ENCODE measurements at places on chromosomes 3 and 15.

DNA sequence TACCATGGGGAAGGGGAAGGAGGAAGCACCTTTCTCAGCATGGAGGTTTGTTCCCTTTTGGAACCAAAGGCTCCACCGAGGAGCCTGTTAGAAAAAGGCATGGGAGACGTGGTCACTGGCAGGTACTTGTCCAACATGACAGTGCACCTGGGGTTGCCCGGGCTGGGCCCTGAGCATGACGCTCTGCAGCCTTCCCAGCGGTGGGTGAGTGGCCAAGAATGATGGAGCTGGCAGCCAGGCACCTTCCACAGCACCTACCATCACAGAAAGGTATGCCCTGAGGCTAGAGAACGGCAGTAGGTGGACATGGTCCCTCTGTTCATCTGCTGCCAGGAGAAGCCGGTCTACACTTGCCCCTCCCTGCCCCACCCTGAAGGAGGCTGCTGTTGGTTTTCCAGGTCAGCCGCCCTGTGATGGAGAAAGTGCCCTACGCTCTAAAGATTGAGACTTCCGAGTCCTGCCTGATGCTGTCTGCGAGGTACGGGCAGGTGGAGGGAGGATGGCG, 29.0 kb upstream of the NR2C2 start:
- DNase-seq = no peak

GRCh38 chr3:46114323-46114988, 87.2 kb upstream of the XCR1 start:
- DNase-seq = no peak

DNA sequence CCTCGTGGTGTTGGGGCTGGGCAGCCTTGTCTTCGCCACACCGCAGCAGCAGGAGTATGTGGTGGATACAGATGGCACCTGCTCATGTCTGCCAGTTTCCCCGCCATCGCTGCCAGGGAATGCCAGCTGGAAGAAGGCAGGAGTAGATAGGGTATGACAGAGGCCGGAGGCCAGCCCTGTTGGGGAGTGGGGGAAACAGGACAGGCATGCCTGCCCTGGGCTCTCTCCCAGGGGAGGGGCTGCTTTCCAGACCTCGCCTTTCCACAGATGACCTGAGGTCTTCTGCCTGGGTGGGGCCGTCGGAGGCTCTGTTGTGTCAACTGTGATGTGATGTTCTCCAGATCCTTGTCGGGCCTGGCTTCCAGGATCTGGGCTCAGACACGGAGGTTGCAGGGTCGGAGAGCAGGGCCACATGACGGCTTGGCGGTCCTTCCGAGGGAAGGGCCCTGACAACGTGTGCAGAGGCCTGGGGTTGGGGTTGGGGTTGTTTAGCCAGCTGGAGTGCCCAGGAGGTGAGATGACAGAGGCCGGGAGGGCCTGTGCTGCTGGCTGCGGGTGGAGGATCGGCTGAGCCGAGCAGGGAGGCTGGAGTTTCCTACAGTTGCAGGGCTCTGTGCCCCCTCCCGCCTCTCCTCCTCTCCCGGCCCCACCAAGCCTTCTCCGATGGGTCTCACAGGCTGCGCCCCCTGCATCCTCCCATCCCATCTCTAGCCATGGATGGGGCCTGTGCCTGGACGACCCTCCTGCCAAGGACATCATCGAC, 102.0 kb downstream of the TBC1D2B start:
- no peak for DNase-seq

DNA sequence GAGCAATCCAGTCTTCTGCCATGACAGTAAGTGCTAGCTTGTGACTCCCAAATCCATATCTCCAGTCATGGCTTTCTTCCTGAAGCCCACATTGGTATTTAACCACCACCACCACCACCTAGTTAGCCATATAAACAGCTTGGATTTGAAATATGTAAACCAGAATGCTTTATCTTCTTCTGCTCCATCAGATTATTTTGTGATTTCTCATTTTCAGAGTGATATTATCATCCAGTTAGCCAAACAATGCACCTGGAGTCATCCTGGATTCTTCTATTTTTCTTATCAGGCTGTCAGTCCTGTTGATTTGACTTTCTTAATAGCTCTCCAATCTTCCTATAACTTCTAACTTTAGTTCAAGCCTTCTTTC, 124.3 kb upstream of the PTX3 start:
- no peak for DNase-seq

GRCh38 chr15:82172506-82172905, 90.0 kb downstream of the EFL1 start:
- DNase-seq = no peak

GRCh38 chr15:62644216-62644888, 398.2 kb upstream of the TPM1 start:
- no peak for DNase-seq

GRCh38 chr15:70382762-70383458, 285.2 kb upstream of the TLE3 start:
- DNase-seq = no peak

DNA sequence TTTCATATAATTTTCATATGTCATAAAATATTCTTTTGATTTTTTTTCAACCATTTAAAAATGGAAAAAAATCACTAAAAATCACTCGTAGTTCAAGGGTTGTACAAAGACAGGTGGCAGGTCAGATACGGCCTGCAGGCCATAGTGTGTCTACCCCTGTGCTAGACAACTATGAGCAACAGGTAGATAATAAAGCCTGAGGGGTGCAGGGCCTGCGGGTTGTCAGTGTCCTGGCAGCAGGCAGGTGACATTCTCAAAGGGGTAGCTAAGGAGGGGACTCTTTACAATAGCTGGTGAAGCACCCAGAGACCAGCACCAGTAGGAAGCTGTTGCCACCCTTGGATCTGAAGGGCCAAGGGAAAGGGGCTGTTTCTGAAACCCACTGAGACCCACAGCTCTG, 34.4 kb downstream of the MINAR1 start:
- DNase-seq = no peak

- DNase-seq = no peak
Measured at GRCh38 chr3:126024049-126024854, 55.3 kb downstream of the ROPN1B start.

GRCh38 chr3:100136921-100137320, 22.6 kb upstream of the FILIP1L start:
- DNase-seq = no peak

GRCh38 chr15:95440712-95441111, 889.8 kb upstream of the NR2F2 start:
- DNase-seq = no peak

DNA sequence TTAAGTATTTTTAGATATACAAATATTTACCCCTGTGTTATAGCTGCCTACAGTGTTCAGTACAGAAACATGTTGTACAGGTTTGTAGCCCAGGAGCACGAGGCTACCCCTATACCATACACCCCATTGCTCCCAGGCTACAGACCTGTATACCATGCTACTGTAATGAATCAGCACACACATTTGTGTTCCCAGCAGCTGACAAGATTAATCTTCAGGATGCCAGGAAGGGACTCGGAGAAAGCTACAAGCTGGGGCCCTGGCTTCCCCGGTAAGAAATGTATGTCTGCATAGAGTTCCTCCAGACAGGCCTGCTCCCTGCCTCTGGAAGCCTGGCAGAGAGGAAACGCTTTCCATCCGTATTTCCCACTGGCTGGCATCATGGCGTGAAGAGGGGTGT, 136.5 kb downstream of the XXYLT1 start:
- no peak for DNase-seq

DNA sequence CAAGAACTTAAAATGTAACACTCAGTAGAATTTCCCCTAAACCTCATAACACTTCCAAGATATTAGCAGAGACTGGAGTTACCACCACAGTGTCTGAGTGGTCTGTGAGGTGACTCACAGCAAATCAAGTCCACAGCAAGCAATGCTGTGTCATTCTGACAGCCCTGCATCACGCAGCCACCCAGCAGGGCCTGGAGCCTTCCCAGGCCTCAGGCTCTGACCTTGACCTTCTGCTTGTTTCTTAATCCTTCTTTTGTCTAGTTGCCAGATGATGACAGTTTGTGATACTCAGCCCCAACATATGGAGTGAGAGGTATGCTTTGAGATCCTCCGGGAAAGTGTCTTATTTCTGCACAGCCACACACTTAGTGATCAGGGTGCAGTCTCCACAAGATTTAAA, 82.5 kb downstream of the TOP2B start:
- no peak for DNase-seq

GRCh38 chr3:53137835-53138446, 7.7 kb upstream of the RFT1 start:
- DNase-seq = no peak

DNA sequence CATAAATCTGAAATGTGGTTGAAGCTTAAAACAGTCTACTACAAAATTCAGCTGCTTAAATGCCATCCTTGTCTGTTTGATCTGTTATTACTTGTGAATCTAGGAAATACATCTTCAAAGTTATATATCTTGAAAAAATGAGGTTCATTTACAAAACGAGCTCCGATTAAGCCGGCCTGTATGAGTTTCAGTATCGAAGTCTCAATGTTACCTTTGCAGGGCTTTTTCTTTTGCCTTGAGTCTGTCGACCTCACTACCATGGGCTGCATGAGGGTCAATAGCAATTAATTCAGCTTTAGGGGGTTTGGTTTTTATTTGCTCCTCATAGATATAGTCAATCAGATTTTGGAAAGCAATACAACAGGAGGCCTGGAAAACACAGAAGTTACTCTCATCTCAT, 23.2 kb downstream of the ERICH6 start:
- no peak for DNase-seq

- no peak for DNase-seq
Measured at GRCh38 chr15:67865766-67866165, 25.9 kb upstream of the RNU6-1 start.

- no peak for DNase-seq
Measured at GRCh38 chr15:50289749-50290148, 24.2 kb upstream of the HDC start.

GRCh38 chr15:84151205-84151931, 84.2 kb upstream of the GOLGA6L4 start:
- DNase-seq = no peak

DNA sequence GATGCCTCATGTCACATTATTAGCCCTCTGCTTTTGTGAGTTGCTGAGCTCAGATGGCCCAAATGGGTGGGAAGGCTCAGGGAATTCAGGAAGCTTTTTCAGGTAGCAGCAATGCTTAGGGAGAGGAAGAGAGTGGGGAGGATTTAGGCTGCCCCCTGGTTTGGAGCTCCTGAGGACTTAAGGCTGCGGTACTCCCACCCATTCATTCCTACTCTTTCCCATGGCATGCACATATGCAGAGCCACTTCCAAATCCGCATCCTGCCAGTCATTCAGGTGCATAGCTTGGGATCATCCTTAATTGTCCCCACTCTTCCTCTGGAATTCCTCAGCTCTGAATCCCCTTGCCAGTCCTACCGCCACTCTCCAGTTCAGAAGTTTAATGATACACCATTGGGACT, 343.1 kb upstream of the FRG2C start:
- DNase-seq = no peak

DNA sequence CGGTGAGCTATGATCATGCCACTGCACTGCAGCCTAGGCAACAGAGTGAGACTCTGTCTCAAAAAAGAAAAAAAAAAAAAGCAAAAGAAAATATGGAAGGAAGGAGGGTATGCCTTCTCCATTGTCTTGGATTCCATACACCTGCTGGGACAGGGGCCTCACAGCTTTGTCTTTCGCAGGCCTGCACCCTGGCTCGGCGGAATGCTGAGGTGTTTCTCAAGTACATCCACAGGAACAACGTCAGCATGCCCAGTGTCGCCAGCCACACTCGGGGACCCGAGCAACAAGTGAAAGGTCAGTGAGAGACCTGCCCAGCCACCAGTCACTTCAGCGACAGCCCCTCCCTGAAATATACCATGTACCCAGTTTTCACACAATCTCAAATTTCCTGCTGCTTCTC, 288.5 kb upstream of the UMPS start:
- no peak for DNase-seq

DNA sequence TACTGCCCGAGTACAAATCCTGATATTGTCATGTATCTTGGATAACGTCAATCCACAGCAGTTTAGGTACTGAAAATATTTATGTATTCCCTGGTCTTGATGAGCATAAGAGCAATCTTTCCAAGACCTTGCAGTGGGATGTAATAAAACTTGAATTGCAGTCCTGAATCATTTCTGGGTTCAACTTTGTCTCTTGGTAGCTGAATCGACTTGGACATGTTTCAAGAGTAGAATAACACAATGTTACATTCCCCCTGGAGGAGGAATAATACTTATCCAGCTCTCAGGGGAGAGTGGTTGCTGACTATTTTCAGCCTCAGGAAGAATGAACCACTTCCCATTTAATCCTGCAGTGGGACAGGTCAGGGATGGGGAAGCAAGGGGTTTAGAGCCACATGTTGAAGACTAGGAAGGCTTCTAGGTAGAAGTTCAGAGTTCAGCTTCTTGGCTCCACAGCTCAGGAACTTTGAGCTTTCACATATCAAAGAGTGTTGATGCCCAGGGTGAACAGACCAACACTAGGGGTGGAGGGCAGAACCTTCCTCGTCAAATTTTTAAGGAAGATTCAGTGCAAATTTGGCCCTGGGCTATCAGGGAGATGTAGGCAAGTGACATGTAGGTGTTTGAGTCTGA, 43.4 kb upstream of the GPD1L start:
- no peak for DNase-seq

DNA sequence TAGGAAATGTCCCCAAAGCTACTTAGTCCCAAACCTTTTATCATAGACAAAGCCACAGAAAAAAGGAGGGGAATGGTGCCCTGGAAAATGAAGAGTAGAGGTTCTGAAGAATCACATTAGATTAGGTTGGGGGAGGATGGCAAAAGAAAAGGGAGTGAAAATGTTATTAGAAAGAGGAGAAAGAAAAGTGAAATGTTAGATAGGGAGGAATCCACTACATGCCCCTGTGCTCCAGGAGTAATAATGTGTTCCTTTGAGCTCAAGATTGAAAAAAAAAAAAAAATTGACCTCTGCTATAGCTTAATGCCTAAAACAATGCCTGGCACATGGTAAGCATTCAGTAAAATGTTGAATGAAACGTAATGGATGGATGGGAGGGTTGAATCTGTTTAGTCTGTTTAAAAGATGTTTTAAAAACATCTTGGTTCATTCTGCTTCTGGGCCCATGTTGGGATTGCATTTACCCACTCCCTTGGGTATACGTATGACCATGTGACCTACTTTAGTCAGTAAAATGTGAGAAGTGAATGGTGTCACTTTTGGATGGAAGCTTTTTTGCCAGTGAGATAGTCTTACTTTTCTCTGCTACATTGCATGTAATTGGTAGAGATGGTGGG, 19.0 kb downstream of the MAPK6 start:
- DNase-seq = no peak

- DNase-seq = no peak
Measured at GRCh38 chr3:159802864-159803263, 185.8 kb upstream of the IL12A start.
